ENCODE measurements at places on chromosomes 2 and 18.

DNA sequence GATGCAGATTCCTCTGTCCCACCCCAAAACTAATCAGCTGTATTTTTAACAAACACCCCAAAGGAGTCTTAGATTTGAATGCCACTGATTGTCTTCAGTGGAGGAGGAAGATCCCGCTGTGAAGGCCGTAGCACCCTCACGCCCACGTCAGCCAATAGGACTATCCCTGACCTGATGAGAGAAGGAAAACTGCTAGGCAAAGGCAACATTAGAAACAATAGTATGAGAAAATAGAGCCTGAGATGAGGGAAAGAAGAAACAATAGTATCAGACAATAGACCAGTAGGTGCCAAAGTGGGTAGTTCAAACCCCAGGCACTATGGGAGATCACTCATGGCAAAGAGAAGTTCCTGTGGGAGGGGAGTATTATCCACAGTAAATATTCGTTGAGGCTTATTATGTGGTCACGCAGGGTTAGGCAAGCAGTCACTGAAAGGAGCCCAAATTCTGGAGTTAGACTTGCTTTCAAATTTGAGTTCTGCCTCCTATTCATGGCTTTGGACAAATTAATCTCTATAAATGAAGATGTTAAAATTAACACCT is 2.8 kb downstream of the PCBP1 start:
- DNase-seq: no peak

GRCh38 chr2:190979906-190980629 is 33.9 kb downstream of the STAT1 start:
- no peak for DNase-seq

GRCh38 chr2:98348066-98348561 is 1.9 kb downstream of the CNGA3 start:
- DNase-seq: no peak

DNA sequence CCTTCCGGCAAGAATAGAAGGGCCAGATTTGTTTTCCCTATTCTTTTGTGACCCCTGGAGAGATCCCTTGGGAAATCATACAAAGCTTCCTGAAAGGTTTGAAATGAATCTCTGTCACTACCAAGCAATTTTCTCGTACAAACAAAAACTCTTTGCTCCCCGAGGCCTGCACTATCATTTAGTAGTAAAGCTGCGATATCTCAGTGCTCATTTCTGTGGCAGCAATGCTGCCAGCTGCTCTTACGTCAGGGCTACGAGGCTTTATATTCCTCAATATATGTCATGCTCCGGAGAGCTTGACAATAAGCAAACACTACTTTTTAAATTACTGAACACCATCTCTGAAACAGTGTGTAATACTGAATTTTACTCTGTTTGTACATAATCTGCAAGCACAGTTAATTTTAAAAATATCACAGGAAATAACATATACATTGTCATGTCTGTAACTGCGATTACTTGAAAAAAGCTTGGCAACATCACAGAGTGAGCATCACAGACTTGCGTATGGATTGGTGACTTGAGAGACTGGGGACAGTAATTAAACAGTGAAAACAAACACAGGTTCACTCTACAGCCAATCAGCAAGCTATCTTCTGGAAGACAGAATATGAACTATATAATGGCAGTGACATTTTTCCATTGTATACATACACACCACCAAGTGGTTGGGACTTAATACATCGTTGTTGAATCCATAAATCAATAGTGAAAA is 403.3 kb upstream of the NETO1 start:
- DNase-seq: no peak

- DNase-seq: no peak
Observed at GRCh38 chr18:3015204-3015592, 2.3 kb upstream of the LPIN2 start.

DNA sequence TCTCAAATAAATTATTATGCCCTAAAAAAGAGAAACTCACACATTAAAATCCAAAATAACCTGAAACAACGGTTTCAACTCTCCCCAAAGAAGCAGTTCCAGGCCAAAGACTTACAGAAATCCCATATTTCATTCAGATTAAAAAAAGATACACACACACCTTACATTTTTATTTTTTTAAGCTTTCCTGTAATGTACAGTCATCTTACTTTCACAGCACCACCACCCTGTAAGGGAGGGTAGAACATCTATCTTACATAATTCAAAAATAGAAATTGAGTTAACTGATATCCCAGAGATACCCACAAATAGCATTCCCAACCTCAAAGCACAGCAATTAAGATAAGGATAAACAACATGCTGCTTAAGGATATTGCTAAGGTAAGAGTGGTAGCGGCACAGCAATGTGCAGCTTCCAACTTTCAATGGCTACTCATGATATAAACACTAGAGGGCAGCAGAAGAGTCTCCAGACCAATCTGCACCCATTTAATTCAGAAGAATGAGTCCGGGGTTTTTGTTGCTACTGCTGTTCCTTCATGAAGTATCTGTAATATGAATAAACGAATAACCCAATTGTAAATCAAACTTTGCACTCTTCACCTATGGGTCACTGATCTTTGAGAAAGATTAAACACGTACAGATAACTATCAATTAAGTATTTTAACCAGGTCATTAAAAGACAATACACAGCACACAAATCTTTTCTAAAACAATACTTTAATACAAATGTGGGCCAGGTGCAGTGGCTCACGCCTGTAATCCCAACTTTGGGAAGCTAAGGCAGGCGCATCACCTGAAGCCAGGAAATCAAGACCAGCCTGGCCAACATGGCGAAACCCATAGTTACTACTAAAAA is 11.3 kb downstream of the GFPT1 start:
- no peak for DNase-seq

- DNase-seq: no peak
Observed at GRCh38 chr2:234861841-234862735, 89.7 kb upstream of the SH3BP4 start.

DNA sequence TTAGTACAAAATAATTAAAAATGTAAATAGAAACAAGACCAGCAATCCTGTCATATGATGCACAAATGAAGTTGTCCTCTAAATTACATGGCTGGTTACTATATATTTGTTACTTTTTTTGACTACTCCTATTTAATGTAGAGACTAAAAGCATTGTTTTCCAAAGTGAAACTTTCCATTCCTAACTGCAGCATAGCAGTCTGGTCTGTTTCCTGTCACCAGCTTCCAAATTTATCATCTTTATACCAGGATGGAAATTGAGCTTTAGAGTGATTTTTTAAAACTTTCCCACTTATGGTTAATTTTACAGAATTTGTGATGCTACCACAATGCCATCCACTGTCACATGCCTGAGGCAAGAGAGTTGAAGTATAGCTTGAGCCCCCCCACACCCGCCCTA is 33.5 kb upstream of the RAB27B start:
- no peak for DNase-seq

GRCh38 chr18:62151068-62151771 is 35.6 kb downstream of the PIGN start:
- DNase-seq: no peak

- DNase-seq: no peak
Observed at GRCh38 chr18:32139835-32140283, 48.2 kb downstream of the RNF138 start.

DNA sequence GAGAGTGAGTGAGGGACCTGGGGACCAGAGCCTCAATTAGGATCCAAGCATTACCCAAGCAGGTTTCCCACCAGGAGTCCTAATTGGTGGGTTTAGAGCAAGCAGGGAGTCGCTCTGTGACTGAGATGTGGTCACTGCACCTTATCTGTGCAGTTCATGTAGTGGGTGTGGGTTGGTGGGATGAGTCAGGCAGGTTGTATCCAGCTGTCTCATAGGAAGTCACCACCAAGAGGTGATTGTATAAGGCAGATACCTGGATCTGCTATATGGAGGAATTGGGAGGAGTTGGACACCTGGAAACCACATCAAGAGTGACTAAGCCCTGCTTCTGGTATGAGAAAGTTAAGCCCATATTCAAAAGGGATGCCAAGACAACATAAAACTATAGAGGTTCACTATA is 106.8 kb downstream of the ARHGAP28 start:
- no peak for DNase-seq

DNA sequence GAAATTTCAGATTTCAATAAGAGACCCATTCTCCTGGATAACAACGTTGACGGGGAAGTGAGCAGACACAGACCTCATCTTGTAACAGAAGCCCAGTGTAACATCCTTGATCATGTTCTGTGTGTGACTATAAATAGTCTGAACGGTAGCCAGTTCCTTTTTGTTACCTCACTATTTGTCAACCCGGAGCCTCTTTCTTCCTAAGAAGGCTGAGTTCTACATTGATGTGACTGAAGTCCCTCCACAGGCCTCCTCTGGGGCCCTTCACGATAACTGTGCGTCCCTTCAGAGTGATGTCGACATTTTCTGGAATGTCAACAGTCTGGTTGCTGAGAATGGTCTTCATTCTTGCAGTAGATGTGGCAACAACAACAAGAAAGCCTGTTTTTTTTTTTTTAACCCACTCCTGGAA is 6.3 kb upstream of the PLEKHM3 start:
- DNase-seq: no peak

DNA sequence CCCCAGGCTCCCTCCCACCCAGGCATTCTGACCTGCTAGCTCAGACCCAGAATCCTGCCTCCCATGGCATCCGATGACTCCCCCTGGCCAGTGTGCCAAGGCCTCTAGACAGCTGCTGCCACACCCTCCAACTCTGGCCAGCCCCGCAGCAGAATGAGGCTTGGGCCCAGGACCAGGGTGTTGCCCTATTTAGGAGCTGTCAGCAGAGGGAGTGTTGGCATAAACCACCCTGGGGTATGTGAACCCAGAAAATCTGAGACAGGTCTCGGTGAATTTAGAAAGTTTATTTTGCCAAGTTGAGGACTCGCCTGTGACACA is 134.3 kb downstream of the KLHL29 start:
- no peak for DNase-seq

- DNase-seq: no peak
Observed at GRCh38 chr18:55983433-55983832, 395.4 kb upstream of the TCF4 start.

GRCh38 chr2:217370391-217370790 is 510.5 kb upstream of the TNP1 start:
- DNase-seq: no peak

DNA sequence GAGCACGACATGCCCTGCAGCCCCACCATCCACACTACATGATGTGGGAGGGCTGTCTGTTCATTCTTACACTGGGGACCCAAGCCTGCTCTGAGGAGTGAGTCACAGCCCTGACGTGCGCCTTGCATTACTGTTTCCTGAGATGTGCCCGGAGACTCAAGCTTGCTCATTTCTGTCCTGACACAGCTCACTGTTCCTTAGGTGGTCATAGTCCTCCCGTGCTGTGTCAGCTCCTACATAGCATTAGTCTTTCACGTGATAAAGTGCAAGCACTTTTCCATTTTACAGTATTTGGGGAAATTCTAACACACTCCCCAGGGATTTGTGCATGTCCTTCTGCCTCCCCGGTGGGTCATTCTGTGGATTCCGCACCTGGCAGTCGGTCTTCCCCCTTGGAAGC is 46.2 kb upstream of the TRIM43B start:
- no peak for DNase-seq

DNA sequence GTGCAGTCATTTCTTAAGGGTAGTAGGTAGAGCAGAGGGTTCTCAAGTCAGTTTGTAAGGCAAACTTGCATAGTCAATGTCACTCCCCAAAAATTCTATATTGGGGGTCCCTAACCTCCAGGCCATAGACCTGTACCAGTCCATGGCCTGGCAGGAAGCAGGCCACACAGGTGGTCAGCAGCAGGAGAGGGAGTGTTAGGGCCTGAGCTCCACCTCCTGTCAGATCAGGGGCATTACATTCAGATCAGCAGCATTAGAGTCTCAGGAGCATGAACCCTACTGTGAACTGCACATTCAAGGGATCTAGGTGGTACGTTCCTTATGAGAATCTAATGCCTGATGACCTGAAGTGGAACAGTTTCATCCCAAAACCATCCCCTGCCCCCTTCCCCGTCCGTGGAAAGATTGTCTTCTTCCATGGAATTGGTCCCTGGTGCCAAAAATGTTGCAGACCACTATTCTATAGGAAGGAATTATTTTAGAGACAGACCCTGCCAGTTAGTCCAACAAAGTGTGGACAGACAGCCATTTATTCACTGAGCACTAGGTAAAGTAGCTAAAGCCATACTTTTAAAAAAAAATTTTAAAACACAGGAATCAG is 6.7 kb downstream of the COA5 start:
- no peak for DNase-seq
